ENCODE measurements at places on chromosomes 2 and 18.

- DNase-seq: no peak
Measured at GRCh38 chr2:102366406-102367112, 11.0 kb downstream of the IL18R1 start.

DNA sequence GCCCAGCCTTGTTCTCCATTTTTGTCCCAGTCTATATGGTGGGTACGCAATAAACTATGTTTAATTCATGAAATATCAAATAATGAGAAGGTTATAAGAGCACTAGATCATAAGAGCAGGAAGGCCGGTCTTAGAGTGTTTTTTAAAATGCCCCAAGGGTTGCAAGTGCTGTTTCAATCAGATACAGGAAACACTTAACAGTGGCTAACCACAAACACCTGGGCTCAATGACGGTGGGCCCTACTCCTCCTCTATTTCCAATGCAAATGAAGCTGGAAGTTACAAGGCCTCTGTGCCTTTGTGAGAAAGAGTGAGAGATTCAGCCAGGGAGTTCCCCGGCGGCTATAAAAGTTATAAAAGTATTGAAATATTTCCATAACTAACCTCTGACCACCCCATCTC lies 18.9 kb upstream of the WDR33 start:
- no peak for DNase-seq

DNA sequence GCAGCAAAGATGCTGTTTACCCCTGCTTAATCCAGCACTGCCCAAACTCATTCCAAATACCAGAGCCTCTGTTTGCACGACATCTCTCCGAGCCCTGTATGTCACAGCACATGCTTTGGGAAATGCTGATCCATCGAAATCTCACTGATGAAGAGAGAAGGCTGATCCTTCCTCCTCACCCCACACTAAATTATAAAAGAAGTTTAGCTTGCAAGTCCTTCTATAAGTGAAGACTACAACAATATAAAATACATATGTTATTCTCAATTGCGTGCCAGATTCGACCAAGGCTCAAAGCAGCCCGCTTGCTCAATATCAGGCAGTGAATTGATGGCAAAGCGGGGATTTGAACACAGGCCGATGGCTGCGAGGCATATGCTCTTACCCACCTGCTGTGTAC lies 30.7 kb upstream of the SLC35F6 start:
- no peak for DNase-seq

DNA sequence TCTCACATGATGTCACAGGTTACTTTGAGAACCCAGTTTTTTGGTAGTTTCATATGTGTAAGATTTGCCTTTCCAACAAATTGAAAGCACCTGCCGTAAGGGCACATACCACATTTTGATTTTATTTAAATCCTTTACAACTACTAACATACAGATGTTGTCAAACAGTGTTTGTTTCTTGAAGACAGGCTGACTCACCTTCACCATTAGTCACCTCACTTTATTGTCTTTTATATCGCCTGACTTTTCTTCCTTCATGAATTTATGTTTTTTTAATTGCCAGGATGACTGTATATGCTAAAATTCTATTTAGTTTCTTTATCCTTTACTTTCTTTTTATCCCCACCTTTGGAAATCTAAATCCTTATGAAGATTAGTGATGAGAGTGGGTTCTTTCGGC lies 886.7 kb downstream of the SUCLG1 start:
- no peak for DNase-seq

GRCh38 chr2:100964681-100965169 lies 37.4 kb upstream of the RPL31 start:
- peak; percentile 65 for DNase-seq

DNA sequence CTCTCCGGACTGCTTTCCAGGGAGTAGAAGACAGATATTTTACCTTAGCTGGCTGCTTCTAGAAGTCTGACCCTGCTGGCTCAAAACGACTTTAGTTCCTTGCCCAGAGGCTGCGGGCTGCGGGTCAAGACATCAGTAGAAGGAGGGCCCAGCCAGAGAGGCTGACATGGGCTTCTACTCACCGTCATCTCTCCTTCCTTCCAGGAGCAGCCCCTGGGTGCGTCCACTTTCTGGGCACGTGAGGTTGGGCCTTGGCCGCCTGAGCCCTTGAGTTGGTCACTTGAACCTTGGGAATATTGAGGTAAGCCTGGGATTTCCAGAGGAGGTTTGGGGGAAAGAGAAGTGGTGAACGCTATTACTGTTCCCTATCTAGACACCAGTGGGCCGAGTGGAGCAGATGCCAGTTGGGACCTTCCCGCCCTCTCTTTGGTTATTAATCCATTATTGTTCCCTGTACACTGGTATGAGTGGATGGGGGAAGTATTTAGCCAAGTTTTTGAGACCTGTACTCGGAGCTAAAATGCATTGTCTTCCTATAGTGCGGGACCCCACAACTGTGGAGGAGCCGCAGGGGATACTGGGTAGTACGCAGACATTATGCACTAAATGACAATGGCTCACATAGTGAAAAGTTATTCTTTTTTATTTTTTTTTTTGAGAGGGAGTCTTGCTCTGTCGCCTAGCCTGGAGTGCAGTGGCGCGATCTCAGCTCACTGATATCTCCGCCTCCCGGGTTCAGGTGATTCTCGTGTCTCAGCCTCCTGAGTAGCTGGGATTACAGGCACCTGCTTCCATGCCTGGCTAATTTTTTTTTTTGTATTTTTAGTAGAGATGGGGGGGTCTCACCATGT lies 26.3 kb upstream of the CASP8 start:
- no peak for DNase-seq

DNA sequence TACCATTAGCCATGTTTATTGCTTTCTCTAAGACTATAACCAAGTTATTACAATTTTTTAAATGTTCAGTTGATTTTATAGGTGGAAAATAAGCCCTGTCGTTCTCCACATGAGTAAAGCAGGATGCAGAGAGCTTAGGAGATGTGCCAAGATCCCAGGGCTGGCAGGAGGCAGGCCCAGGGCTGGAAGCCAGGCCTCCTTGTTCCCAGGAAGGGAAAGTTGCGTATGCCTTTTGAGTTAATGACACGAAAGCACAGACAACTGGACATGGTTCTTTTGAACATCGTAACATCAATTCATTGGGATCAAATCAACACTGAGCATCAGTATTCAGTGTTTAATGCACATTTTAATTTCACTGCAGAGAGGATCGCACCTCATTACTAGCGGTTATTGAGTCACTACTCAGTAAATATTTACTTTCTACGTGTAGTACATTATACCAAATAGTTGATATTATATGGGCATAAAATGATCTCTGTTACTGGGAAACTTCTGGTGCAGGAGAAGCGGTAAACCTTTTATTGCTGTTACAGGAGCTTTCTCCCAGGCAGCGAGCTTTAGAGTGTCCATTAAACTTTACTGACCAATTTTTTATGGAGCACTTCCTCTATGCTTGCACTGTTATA lies 60.0 kb downstream of the RNF144A start:
- peak; percentile 64 for DNase-seq

DNA sequence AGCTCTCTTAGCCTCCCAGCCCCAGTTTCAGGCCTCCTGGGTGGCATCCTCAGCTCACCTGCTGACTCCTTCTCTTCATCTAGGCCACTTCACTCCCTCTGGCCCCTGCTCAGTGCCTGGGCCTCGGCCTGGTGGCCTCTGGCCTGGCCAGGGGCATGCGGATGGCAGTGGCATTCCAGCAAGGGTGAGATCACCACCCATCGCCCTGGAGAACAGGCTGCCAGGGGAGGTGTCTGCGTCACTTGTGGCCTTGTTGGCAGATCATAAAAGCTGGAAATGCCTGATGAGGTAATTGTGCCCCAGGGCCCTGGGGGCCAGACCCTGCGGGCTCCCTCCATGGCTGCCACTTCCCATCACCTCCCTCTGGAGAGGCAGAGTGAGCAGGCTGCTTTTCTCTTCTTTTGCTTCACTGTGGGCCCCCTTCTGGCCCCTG lies 72.5 kb upstream of the SMAD2 start:
- DNase-seq: no peak

DNA sequence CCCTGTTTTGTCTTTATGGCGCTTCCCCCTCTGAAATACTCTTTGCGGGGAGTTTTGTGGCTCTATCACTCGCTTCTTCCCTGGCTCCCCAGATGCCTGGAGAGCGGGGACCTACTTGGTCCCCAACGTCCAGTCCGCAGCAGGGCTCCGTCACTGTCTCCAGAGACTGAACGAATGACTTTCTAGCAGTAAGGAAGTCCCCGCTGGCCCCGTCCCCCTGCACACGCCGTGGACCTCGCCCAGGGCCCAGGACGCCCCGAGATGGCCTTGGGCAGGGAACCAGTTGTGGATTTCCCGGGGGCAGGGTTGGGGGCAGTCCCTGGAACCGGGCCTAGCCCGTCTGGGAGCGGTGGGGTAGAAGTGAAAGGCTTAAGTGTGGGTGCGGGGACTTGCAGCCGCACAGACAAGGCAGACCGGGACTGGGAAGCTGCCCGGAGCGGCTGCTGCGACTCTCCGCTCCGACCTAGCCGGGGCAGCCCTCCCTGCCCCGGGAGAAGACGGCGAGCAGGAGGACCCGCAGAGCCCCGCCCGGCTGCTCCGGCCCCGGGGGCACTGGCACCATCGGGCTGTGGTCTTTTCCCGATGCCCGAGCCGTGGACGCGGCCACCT lies 821 bp upstream of the EPHA4 start:
- DNase-seq: peak; percentile 72

DNA sequence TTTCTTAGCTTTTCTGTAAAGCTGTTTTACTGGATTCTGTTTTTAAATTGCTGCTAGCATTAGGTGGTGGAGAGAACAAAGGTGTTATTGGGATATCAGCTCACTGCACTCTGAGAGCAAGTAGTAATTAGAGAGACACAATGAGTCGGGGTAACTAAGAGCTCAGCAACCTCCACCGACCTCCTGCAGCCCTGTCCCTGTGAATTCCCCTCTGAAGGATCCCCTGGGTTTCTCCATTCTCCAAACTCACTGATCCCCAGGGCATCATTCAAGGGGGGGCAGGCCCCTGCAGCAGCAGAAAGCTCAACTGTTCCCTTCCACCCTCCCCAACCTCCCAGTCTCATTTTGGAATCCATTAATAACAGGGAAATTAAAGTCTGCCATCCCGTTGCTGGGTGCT lies 73.0 kb downstream of the MTCL1 start:
- DNase-seq: no peak

DNA sequence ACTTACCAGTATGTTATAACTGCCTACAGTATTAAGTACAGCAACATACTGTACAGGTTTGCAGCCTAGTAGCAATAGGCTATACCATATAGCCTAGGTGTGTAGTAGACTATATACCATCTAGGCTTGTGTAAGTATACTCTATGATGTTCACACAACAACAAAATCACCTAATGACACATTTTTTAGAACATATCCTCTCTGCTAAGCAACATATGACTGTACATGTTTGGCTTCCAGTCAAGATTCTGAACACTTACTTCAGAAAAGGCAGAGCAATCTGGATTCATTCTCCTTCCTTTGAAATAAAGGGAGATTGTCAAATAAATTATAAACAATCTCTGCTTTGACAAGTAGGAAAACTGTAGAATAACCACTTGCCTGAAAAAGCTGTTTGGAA lies 81.8 kb downstream of the EXOC6B start:
- DNase-seq: no peak

DNA sequence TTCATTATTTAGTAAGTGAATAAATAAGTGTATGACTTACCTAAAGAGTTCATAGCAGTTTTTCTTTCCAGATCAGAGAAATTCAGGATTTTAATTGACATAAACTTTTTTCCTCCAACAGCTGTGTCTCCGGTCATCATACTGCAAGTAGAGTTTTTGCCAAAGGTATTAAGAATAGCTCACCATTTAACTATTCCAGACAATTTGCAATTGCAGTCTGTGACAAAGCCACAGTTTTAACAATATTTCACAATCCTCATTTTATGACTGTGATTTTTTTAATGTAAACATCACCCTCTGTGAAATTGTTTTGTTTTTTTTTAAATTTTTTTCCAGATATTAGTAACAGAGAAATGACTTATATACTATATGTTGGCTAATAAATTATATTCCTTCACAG lies 199.1 kb downstream of the TRIB2 start:
- no peak for DNase-seq

GRCh38 chr2:40592218-40592617 lies 140.3 kb upstream of the SLC8A1 start:
- DNase-seq: no peak

DNA sequence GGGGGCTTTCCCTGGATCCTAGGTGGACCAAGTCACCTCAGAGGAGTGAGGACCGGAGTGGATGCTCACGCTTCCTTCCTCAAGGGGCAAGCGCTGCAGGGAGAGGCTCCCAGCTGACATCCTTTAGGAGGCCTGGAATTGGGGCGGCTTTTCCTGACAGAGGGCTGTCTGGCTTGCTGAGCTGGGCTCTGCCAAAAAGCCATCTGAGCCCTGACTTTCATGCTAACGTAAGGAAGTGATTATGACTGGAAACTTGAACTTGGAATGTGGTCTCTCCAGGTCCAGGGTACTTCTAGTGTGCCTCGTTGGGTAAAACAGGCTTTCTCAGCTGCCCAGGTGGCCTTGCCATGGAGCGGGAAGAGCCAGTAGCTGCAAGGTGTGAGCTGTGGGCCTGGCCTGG lies 268.3 kb upstream of the SPRED2 start:
- DNase-seq: no peak

GRCh38 chr2:15726321-15727057 lies 134.8 kb downstream of the DDX1 start:
- DNase-seq: no peak

DNA sequence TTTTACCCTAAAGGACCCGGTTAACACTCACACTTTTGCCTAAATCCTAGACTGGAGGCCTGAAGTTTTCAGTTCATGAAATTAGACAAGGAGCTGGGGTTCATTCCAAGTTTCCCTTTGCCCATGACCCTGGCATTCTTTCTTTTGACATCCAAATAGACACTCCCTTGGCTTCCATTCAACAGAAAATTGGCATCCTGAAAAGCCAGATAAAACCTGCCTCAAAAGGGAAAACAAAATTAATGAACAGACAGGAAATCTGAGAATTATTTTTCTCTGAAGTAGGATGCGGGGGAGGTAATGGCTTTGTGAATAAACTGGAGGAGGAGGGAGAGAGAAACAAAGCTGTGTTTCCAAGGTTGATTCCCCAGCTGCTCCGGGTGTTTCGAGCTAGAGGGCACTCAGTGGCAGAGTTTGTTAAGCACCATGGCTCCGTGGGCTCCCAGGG lies 41.0 kb downstream of the SPP2 start:
- DNase-seq: no peak

GRCh38 chr18:36297417-36298125 lies at the start of gene FHOD3:
Gene FHOD3, plus strand, starts transcription at chr18:36297713. Its CDS starts 123 bp downstream, at chr18:36297836.
- DNase-seq: peak; percentile 32

DNA sequence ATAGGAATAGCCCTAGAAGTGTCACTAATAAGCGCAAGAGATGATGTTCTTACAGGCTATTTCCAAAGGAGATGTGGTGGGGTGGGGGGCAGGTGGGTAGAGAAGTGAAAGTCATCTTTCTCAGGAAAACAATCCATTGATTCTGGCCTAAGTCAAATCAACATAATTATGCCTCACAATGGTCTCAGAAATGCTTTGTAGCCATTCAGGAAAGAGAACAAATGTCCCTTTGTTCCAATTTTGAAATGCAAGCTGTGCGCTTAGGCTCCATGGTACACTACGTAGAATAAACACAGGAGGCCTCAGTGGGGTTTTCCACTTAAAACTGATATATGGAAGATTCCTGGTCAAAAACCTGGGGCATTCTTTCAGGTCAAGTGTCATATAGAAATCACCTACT lies 529.9 kb upstream of the KLHL29 start:
- no peak for DNase-seq

Data from hindlimb muscle (tissue), 1 donor.